ENCODE measurements at places on chromosomes 5 and 9. TPM values are rescaled to one million over a fixed set of nuclear protein-coding genes. Genes with fewer than 3 reads are reported as not detected.

- no peak for DNase-seq
Observed at GRCh38 chr5:122327110-122327509, 15.1 kb downstream of the SNCAIP start.

GRCh38 chr9:13431692-13432091 is 152.2 kb upstream of the MPDZ start:
- DNase-seq = no peak

RORB gene
- 0.06 TPM for total RNA-seq

NHP2 gene
- 99.2 TPM for total RNA-seq

SAPCD2 gene
- total RNA-seq = 0.42 TPM

Data from mesenteric fat pad (tissue), 1 donor.